ENCODE measurements at places on chromosomes 3 and 15.

GRCh38 chr15:65082303-65082953, 5.9 kb downstream of the KBTBD13 start:
- no peak for DNase-seq

- no peak for DNase-seq
Measured at GRCh38 chr3:154745929-154746328, 315.9 kb upstream of the GPR149 start.

GRCh38 chr3:38544926-38545325, 48.8 kb downstream of the EXOG start:
- DNase-seq, result no peak

DNA sequence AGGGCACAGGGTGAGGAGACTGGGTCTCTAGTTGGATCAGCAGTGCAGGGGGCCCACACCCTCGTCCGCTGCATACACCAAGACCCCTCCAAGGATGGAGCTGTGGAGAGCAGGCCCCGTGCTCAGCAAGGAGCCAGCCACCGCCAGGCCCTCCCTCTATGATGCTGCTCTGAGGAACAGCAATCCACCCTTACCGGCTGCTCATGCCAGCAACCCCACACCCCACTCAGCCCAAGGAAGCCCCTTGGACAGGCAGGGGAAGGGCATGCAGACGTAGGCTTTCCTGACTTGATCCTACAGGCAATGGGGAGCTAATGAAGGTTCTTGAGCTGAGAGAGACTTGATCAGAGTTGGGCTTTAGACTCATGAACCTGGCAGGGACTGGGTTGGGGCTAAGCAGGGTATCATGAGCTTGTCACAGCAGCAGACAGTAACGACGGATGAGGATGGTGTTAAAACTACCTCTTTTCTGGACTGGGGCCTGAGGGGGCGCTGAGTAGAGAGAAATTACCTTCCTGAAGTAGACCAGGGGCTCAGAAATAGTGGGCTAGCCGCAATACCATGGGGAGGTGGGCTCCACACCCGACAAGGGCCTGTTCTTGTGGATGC, 50.5 kb upstream of the FGD5 start:
- DNase-seq, result peak; percentile 0

- DNase-seq, result no peak
Measured at GRCh38 chr3:37795431-37796061, 66.1 kb upstream of the CTDSPL start.

DNA sequence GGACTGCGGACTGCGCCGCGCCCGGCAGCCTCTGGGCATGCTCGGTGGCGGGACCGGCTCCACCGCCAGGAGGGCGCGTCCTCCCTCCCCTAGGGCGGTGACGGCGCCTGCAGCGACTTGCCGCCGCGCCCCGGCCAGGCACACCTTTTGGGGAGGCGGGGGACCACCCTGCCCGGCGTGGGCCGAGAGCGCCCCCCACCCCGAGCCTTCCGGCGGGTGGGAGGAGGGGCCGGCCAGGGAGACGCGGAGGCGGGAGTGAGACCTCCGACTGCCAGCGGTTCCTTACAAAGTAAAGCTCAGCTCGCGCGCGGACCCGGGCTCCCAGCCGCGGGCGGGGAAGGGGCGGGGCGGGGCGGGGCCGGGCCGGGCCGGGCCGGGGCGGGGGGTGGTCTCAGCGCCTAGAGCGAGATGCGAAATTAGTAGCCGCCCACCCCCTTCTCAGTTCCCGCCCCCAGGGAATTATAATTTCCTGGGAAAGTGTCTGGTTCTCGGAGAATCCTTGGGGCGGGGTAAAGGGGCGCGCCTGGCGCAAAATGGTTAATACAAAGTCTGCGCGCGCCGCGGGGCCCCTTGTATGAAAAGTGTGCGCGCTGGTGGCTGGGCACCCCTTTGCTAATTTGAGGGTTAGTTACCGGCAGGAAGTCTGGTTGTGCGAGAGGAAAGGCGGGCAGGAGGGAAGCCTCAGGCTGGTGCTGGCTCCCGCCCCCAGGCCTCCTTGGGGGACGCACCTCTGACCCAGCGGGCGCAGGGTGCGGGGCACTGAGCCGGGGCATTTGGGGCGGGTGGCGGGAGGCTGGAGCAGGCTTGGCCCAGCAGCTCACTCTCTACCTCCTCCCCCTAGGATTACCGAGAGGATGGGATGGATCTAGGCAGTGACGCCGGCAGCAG, 224.8 kb upstream of the IL12A start:
- DNase-seq, result peak; percentile 57

- DNase-seq, result no peak
Measured at GRCh38 chr3:127305499-127306060, 17.7 kb upstream of the PRR20G start.

GRCh38 chr3:71542521-71543370, 40.8 kb downstream of the FOXP1 start:
- DNase-seq, result peak; percentile 72

DNA sequence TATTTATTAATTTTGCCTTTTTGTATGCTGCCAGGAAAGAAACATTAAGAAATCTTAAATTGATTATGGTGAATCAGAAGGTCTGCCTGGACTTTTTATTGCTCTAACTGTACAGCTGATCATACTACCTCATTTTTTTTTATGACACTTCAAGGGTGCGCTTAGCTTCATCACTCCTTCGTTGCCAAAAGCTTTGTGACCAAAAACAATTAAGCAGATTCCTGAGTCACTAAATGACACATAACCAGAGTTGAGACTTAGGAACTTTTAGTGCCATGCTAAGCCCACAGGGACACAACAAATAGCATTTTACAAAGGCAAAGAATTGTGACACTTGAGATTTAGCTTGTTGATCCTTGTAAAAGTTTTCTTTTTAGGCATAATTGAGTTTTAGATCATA, 4.9 kb downstream of the ADIPOQ start:
- DNase-seq, result no peak

Data from mucosa of gallbladder (tissue), 1 donor.